CD4-positive, alpha-beta memory T cell (primary cell): ENCODE measurements at places on chromosomes 5 and 9. TPM values are rescaled to one million over a fixed set of nuclear protein-coding genes. Genes with fewer than 3 reads are reported as not detected.
A peak's percentile ranks its signal among the peaks of the same experiment; 100 is the strongest.

- no peak for DNase-seq
Measured at GRCh38 chr9:136763649-136764035, 676 bp downstream of the LCN15 start.

- DNase-seq = no peak
Measured at GRCh38 chr9:106035806-106036205, 341.5 kb downstream of the TMEM38B start.

GRCh38 chr5:122753500-122753899 is 21.4 kb upstream of the SNX2 start:
- no peak for DNase-seq

GRCh38 chr9:34331196-34331595 is 1.8 kb downstream of the NUDT2 start:
- DNase-seq = no peak

GRCh38 chr5:101673120-101673519 is 623.0 kb downstream of the SLCO4C1 start:
- no peak for DNase-seq

GRCh38 chr5:68698025-68698940 is 395.5 kb upstream of the SLC30A5 start:
- DNase-seq = no peak

DNA sequence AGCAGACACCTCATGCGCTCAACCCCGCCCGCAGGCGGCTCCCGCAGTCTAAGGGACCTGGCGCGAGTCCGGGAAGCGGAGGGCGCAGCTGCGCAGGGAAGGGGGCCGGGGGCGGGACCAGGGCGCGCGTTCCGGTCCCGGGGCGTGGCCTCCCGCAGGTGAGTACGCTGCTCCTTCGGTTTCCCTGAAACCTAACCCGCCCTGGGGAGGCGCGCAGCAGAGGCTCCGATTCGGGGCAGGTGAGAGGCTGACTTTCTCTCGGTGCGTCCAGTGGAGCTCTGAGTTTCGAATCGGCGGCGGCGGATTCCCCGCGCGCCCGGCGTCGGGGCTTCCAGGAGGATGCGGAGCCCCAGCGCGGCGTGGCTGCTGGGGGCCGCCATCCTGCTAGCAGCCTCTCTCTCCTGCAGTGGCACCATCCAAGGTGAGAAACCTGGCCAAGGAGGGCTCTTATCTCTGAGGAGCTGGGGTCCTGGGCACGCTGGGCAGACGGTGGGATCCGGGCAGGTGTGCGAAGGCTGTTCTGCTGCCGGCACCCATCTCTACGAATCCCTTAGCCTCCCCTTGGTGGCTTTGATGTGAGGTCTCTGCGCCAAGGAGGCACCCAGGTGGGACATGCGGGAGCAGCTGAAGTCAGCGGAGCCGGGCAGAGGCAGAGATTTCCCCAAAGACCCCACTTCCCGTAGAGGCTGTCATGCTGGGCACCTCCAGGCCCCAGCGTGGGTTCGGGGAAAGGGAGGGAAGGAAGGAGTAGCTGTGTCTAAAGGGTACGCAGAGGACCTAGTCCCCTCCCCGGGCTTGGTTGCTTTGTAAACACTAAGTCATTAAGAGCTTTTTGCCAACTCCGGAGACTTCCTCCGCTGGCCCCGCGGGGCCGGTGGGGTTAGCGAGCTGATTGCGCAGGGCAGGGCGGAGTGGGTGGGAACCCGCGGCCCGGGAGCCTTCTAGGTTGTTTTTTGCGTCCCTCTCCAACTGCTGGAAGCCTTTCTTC is at the start of gene F2RL1:
Gene F2RL1 (plus strand): TSS at position 187 of the 988 bp plus-strand sequence. CDS start 153 bp downstream, at position 340.
- DNase-seq = peak; percentile 43

GRCh38 chr9:134708672-134709038 is 67.1 kb downstream of the COL5A1 start:
- DNase-seq = no peak

DNA sequence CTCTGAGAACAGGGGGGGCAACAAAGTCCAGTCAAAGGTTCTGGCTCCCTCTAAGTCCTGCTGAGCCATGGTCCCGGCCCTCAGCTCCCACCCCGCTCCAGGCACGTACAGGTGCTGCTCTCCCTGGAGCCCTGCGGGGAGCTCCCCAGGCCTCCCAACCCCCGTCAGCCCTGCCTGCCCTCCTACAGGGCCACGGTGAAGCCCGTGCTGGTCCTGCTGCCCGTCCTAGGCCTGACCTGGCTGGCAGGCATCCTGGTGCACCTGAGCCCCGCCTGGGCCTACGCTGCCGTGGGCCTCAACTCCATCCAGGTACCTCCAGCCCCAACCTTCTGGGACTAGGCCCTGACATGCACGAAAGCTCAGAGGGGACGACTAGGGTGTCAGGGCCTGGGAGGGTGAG is 20.1 kb downstream of the ADGRD2 start:
- peak; percentile 28 for DNase-seq

- DNase-seq = no peak
Measured at GRCh38 chr5:156482818-156483217, 155.9 kb downstream of the SGCD start.

DNA sequence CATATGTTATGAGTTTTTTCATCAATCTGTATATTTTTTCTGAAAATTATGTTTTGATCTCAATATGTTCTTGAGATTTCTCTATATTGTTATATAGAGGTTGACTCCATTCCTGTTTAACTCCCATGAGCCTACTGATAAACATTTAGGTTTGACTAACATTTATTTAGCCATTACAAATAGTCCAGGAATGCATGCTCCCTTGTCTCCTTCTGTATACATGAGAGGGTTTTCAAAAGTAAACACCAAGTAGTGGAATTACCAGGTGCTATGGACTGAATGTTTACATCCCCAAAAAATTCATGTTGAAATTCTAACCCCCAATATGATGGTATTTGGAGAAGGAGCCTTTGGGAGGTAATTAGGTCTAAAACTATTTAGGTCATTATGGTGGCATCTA is 3.5 kb upstream of the OR5C1 start:
- no peak for DNase-seq

GRCh38 chr9:37251452-37251851 is 131.1 kb downstream of the ZCCHC7 start:
- no peak for DNase-seq

GRCh38 chr9:70873506-70873905 is 247.9 kb downstream of the TRPM3 start:
- no peak for DNase-seq

DNA sequence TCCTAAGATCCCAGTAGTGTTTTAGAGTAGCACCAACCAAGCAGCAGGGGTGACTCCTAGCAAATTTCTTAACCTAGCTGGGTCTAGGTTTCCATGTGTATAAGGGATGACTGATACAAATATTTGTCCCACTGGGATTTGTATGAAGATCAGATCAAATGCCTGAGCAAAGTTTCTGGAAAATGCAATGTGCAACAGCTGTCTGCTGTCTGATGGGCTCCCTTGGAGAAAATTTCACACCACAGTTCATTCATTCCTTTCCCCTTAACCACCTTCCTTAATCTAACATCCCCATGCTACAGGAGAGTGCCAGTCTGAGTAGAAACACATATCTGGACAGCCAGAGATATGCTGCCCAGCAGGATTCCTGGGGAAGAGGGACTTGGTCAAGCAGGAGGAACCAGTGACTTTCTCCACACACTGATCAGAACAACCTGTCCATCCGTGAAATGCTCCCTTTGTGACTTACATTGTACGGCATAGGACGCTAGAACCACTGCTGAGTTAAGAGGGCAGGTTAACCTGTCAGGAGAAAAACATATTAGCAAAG is 53.3 kb downstream of the PTPN3 start:
- DNase-seq = no peak

DNA sequence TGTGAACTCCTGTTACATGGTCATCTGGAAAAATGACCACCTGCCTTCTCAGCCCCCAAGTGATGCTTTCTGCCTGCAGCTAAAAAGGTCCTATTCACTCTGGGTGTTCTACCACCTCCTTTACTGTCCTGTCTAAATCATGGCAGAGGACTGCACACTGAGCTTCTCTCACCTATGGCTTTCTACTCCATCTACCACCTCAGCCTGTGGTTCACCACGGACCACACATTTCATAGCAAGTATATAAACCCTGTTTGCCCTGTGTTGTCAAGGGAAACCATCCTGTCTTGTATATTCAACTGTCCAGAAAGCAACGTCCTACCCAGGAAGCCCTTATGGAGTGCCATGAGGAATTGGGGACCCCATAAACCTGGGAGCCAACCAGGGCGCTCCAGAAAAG is 167.4 kb upstream of the ITGA1 start:
- DNase-seq = no peak

DNA sequence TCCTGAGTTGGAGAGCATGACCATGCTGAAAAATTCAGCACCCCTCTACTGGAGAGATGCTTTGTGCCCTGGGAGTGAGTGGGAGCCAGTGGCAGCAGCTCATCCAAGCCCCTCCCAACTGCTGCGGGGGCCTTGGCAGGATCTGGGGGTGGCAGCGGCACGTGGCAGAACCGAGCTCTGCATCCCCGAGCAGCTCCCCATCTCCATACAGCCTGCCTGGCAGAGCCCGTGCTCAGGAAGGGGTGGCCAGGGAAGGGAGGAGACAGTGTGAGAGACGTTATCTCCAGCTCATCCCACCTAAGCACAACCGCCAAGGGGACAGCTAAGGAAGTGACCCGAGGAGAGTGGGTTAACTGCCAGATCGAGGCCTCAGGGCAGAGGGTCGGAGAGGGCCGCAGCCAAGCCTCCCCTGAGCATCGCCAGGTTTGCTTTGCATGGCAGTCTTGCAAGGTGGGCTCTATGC is 17.2 kb upstream of the DPM2 start:
- no peak for DNase-seq

- DNase-seq = no peak
Measured at GRCh38 chr5:87154191-87154590, 113.5 kb upstream of the RASA1 start.

DNA sequence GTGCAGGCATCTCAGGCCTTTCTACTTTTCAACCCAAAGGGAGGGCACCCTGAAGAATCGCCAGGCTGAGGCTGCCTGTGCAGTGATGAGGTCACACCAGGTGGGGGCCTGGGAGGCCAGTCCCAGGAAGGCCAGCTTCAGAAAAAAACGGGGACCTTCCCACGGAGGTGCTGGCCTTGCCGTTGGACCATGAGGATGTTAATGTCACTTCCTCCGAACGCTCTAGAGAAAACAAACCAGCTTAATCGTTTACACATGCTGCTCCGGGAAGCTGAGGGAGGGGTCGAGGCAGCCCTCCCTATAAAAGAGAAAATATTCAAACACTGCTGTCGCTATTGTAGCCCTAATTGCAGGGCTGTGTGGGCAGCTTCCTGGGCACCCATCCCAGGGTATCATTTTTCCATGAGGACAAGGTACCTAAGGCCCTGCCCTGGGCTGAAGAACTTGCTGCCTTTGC is 27.0 kb downstream of the PTGES start:
- no peak for DNase-seq

GRCh38 chr9:38690574-38690973 is 29.4 kb downstream of the FAM240B start:
- DNase-seq = no peak

DNA sequence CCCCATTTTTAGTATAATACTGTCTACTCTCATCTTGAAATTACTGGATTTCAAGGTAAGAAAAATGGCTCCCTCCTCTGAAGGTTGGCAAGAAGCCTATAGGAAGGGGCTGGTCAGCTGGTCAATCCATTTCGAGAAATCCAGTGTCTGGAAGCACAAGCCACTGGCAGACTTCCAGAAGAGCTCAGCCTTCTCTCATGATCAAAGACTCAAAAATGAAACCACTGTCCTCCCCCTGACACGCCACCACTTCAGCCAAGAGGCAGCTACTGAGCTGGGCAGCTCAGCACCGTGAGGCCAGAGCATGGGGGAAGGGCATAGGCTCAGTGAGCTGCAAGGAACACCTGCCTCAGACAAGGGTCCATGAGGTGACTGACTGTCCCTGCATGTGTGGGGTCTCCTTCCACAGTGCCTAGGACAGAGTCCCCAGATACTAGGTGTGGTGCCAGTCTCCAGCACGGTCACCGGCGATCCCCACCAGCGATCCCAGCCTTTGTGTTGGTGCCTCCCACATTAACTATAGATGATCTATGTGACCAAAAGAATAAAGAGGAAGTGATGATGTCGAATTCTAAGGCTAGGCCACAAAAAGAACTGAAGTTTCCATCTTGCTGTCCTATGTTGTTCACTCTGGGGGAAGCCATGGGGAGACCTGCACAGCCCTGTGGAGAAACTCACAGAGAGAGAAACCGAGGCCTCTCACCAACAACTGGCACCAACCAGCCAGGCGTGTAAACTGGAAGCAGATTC is 100.1 kb upstream of the LRRTM2 start:
- no peak for DNase-seq

DNA sequence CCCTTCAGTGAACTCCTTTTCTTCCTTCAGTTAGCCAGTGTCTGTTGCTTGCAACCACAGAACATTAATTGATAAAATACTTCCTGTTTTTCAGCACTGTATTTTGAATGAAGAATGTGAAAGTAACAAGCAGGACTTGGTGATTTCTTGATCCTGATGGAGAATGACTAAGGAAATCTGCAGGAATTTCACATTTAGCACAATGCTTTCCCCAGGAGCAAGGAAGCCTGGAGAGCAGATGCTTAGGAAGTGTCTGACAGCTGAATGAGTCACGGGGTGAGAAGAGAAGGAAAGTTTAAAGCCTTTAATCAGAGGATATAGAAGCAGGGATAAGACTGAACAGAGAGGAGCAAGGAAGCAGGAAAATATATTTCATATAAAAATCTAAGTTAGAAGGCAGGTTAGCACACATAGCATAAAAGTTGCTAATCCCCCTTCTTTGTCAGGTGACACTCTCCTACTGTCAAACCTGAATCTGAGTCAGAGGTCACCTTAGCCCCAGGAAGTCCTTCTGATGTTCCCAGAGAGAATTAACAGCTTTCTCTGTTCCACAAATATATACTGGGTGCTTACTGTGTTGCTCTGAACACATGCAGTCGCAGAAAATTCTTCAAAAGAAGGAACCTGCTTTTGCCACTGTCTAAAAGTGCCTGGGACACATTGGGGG is 59.7 kb downstream of the GNA14 start:
- DNase-seq = no peak

GRCh38 chr9:125889112-125889475 is 141.9 kb downstream of the PBX3 start:
- no peak for DNase-seq

GRCh38 chr9:69499407-69499806 is 172.8 kb downstream of the APBA1 start:
- no peak for DNase-seq

DNA sequence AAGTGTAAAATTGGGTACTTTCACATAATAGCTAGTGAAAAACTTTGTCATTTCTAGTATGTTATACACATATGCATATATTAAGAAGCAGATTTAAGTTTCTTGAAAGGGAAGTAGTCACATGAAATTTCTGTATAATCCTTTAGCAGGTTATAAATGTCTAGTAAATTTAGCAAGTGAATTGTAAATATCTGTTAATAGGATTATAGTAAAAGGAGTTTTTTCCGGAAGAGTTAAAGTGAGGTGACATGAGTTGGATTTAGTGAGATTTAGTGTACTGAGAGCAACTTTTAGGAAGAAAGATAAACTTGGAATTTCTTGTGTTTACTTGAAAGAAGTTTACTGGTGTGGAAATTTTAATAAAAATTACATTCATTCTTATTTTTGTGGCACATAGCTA is 38.4 kb downstream of the SPIN1 start:
- DNase-seq = no peak

GRCh38 chr9:134720136-134720753 is 78.6 kb downstream of the COL5A1 start:
- no peak for DNase-seq

Gene LURAP1L
- polyA plus RNA-seq = not detected

Gene PLPP7
- not detected for polyA plus RNA-seq

Gene ZFYVE16
- 2.5 TPM for polyA plus RNA-seq

Gene GZMA
- 230 TPM for polyA plus RNA-seq

Gene SLC6A3
- not detected for polyA plus RNA-seq

Gene TRAF2
- 25.2 TPM for polyA plus RNA-seq

Gene PROP1
- polyA plus RNA-seq = not detected

Gene ADAMTSL2
- polyA plus RNA-seq = 0.07 TPM

Gene TERT
- 0.13 TPM for polyA plus RNA-seq

Gene RNF183
- not detected for polyA plus RNA-seq

Gene PFN3
- polyA plus RNA-seq = not detected

Gene UBE2QL1
- polyA plus RNA-seq = not detected
